ENCODE measurements at places on chromosomes 5 and 9.

GRCh38 chr5:59725392-59725767 lies 168.1 kb downstream of the PDE4D start:
- DNase-seq, result no peak

GRCh38 chr9:119216651-119217331 lies 152.4 kb downstream of the BRINP1 start:
- DNase-seq, result no peak

DNA sequence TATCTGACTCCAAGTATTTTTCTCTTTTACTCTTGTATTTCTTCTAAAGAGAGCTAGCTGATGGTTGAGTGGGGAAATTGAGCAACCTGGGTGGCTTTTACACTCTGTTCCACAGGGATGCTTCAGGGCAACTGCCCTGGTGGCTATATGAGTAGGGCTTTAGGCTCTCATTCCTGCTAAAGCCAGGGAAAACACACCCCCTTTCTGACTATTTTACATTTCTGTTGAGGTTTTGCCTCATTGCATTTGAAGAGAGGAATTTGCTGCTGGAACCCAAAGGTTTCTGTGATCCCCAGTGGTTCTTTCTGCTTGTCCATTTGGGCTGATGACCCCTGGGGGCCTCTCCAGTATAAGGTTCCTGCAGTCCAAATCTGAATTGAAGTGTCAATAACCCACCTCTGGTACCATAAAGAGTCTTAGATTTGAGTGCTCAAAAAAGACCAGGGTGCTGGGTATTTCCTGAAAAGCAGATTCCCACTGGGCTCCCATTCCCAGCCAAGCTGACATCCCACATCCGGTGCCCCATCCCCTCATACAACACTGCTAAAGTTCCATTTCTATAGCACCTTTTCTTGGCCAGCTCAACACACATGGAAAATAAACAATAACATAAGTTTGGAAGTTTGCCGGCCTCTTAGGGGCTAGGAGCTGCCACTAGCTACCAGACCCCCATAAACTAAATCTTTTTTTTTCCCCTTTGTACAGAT lies 59.5 kb downstream of the PAPPA start:
- no peak for DNase-seq

DNA sequence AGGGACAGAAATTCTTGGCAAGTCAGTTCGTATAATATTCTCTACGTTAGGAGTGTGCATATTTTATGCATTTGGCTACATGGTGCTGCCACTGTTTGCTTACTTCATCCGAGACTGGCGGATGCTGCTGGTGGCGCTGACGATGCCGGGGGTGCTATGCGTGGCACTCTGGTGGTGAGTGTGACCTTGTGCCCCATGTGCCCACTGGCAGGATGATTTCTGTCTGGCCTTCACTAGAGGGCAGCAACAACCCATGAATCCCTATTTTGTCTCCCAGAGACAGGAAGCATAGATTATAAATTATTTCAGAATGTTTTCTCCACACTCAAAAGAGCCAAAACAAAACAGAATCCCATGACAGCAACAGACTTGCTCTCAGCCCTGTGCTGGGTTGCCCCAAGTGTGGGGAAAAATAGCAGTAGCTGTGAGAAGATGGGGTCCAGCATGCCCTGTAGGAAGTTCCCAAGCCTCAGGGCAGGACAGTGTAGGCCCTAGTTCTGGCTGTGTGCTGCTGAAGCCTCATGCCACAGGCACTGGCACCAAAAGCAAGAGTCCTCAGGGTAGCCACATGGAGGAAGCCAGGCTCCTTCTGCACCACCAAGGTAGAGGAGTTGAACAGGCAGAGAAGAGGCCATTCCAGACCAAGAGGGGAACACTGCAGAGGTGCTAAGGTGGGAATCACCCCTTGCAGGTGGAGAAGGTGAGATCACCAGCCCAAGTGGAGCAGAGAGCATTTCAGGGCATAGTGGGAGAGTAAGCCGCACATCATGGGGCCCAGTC lies 16.0 kb downstream of the SLC22A5 start:
- peak; percentile 82 for DNase-seq

Measured in CD4-positive, alpha-beta T cell treated with Interleukin-1 beta for 1 hour (primary cell).